ENCODE measurements at places on chromosomes 1 and 21.

DNA sequence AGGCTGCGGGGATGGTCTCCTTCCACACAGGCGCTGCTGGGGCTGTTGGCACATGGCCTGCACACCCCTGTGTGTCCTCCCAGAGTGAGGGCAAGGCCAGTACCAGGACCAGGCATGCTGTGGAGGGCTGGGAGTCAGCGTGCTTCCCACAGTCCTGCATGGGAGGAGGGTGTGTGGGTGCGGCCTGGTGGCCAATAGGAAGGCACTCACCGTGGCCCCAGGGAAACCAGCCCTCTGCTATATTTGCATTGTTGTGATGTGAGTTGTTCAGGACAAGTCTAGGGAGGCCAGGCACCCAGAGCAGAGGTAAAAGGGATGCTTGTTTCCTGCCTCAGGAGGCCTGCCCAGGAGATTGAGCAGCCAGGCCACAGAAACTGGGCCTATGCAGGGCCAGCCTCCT is 59.5 kb downstream of the S100B start:
- no peak for DNase-seq

- DNase-seq = no peak
These were observed 9.9 kb upstream of the DISC1 start for GRCh38 chr1:231616667-231617066.

DNA sequence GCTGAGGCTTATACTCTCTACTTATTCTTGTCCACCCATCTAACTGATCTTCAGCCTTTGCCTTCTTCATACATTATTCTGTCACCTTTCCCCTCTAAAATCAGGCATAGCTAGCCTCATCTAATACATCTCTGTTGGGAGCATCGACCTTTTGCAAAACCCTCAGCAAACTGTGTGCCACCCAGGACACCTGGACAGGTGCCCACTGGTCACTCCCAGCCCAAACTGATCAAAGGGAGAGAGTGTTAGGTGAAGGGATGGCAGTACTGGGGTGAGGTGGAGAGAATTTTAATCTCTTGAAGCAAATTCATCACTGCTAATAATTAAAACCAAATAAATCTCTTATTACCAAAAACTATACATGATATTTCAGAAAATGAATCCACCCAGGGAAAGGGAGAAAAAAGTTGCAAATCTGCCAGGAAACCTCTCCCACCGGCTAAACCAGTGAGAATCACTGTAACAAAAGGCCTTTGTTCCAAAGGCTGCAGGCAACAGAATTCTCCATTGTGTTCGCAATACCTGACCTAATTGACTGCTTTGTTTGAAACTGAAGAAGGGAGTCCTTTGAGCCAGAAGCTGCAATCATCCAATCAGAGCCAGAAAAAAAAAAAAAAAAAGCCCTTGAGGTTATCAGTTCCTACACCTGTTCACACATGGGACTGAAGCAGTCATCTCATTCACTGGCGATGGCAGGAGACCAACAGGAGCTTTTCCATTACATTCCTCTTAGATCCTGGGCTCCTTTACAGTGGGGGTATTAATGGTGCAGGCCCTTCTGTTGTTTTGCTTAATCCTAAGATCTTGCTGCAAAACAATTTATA is 172.6 kb downstream of the APP start:
- no peak for DNase-seq

DNA sequence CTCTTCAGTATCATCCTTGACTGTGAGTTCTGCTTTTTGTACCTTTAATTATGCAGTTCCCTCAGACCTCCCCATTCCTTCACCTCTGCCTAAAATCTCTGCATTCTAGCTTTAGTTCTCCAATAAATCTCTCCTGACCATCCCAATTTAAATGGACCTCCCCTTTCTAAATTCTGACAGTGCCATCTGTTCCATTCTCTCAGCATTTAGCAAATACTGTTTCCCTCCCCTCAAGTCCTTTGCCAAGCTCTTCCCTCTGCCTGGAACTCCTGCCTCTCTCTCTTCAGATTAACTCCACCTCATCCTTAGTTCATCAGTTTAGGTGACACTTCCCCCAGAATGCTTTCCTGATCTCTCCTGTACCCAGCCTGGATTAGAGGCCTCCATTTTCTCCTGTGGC is 54.0 kb upstream of the JUN start:
- no peak for DNase-seq

DNA sequence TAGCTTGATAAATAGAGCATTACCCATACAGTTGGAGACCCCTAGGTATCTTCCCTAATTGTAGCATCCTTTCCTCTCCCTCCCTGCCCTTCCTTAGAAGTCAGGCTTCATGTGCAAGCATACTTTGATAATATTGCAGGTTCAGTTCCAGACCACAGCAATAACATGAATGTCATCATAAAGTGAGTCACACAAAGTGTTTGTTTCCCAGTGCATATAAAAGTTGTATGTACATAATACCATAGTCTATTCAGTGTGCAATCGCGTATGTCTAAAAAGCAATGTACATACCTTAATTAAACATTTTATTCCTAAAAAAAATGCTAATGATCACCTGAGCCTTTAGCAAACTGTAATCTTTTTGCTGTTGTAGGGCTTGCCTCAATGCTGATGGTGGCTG is 33.4 kb upstream of the KAZN start:
- DNase-seq = no peak

- no peak for DNase-seq
These were observed 1.8 kb downstream of the PTBP2 start for GRCh38 chr1:96723377-96723776.

DNA sequence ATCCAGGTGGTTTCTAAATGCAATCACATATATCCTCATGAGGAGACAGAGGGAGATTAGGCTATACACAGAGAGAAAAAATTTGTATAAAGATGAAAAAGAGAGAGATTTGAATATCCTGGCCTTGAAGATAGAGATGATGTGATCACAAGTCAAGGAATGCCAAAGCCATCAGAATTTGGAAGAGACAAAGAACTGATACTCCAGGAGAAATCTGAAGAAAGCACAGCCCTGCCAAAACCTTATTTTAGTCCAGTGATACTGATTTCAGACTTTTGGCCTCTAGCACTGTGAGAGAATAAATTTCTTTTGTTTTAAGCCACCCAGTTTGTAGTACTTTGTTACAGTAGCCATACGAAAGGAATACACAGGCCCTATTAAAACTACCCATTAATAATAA is 33.4 kb downstream of the DOCK7 start:
- no peak for DNase-seq

DNA sequence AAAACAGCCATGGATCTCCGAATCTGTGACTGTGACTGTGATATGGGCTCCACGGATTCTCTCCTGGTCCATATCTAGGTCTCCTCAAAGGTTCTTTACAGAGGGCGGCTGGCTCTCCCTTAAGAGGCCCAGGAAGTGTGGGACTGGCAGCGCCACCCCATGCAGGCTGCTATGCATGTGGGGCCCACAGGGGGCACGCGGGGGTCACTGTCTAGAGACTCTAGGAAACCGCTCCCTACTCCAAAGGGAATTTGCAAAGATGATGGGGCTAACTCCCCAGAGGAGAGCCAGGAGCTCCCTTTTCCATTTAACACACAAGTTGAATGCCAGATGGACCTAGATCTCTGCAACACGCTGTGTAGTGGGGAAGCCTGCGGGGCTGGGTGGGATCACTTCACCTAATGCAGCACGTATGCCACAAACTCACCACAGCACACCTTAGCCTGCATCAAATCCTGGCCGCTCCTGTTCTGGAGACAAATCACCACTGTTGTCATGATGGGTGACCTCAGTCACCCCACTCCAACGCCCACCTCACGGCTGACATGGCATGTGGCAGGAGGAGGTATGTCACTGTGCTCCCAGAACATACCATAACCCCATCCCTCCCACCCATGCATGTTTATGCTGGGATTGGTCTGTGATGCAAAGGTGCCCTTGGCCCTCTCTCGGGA is 61.7 kb downstream of the SLC45A1 start:
- DNase-seq = no peak

- DNase-seq = no peak
These were observed 344.0 kb downstream of the ST6GALNAC3 start for GRCh38 chr1:76418531-76418930.

GRCh38 chr1:110964455-110964903 is 757 bp upstream of the LRIF1 start:
- DNase-seq = no peak

- no peak for DNase-seq
These were observed 2.4 kb upstream of the KISS1 start for GRCh38 chr1:204198348-204199340.

GRCh38 chr1:177413982-177414596 is 243.3 kb downstream of the BRINP2 start:
- DNase-seq = no peak

DNA sequence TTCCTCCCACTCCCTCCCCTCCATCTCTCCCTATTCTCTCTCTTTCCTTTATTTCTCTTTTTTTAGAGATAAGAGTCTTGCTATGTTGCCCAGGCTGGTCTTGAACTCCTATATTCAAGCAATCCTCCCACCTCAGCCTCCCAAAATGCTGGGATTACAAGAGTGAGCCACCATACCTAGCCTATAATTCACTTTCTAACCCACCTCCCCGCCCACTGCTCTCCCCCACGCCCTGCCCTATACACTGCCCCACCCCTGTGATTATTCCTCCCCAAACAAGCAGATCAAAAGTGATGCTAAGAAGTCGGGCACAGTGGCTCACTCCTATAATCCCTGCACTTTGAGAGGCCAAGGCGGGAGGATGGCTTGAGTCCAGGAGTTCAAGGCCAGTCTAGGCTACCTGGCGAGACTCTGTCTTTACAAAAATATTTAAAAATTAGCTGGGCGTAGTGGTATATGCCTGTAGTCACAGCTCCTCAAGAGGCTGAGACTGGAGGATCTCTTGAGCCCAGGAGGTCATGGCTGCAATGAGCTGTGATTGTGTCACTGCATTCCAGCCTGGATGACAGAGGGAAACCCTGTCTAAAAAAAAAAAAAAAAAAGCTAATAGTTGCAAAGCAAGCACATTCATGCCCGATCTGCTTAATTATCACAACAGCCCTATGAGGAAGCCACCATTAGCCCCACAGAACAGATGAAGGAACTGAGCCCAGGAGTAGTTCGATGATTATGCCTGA is 12.8 kb upstream of the E2F2 start:
- DNase-seq = no peak

- no peak for DNase-seq
These were observed 26.8 kb downstream of the TMPRSS2 start for GRCh38 chr21:41481191-41481590.

DNA sequence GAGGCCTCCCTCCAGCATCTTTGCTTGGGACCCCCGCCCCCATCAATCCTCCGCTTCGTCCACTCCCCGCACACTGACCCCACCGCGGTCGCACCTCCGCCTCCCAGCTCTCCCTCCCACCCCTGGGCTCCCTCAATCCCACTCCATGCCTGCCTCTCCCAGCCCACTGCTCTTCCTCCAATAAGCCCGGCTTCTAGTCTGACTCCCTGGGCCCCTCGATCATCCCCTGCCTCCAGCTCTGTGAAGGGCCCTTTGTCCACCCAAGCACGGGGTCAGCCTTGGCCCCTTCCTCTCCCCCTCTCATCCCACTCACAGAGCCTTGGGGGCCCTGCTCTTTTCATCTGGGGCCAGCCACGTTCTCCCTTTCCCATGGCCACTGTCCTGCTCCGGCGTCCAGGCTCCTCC is 1.5 kb upstream of the TMEM200B start:
- no peak for DNase-seq

DNA sequence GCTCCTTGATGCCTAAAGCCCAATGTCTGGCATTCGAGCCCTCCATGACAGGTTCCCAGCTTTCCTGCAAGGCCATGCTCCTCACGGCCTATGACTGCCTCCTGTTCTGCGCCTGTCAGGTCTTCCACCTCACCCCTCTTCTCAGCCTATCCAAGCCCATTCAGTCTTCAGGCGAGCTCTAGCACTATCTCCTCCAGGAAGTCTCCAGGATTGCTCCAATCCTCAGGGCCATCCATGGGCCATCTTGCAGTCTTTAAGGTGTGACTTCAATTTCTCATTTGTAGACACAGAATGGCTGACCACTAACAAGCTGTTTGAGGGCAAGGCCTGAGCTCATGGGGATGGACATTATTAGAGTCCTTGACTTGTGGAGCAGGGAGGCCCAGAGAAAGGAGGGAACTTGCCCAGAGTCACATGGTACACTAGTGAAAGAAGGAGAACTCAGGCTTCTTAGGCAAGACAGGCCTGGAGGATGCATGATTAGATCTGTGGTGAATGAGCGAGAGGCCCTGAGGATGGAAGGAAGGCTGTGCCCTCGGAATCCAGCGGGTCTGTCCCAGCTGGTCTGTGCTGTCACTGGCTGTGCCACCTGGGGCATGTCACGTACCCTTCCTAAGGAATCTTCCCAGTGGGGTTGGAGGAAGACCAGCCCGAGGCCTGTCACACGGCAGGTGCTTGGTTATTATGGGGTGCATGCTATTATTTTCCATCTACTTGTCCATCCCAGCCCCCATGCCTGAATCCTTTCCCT is 1.2 kb upstream of the ACOT11 start:
- DNase-seq = no peak

GRCh38 chr1:107228704-107229371 is 88.0 kb downstream of the NTNG1 start:
- no peak for DNase-seq

DNA sequence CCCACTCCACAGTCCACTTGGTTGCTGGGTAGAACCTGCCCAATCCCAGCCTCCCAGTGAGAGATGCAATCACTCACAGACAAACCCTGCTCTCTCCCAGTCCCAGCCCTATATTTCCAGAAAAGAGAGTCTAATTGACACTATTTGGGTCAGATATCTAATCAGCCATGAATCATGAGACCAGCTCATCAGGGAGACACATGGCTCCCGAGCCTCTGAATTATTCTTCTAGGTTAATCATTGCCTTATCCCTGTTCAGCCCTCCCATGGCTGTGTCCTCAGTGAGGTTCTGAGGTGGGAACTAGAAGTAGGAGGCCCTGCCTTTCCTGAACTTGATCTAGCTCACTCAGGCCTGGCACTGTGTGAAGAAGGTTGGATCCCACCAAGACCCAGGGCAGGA is 49.9 kb upstream of the ZC3H12A start:
- DNase-seq = no peak

- no peak for DNase-seq
These were observed 46.7 kb downstream of the CLIC6 start for GRCh38 chr21:34715518-34715917.

GRCh38 chr1:40361201-40361600 is 12.3 kb upstream of the SMAP2 start:
- no peak for DNase-seq
